ENCODE measurements at places on chromosomes 12 and 14.

DNA sequence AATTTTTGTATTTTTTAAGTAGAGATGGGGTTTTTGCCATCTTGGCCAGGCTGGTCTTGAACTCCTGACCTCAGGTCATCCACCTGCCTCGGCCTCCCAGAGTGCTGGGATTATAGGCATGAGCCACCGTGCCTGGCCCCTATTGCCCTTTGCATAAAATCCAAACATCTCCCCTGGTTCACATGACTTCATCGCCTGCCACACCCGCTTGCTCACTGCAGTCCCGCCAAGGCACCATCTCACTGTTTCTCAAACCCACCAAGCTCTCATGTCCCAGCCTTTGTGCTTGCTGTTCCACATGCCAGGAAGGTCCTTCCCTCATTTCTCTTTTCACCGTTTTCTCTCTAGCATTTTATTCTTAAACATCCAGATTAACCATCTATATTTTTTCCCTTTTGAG, 9.7 kb downstream of the RHOF start:
- DNase-seq, result no peak

DNA sequence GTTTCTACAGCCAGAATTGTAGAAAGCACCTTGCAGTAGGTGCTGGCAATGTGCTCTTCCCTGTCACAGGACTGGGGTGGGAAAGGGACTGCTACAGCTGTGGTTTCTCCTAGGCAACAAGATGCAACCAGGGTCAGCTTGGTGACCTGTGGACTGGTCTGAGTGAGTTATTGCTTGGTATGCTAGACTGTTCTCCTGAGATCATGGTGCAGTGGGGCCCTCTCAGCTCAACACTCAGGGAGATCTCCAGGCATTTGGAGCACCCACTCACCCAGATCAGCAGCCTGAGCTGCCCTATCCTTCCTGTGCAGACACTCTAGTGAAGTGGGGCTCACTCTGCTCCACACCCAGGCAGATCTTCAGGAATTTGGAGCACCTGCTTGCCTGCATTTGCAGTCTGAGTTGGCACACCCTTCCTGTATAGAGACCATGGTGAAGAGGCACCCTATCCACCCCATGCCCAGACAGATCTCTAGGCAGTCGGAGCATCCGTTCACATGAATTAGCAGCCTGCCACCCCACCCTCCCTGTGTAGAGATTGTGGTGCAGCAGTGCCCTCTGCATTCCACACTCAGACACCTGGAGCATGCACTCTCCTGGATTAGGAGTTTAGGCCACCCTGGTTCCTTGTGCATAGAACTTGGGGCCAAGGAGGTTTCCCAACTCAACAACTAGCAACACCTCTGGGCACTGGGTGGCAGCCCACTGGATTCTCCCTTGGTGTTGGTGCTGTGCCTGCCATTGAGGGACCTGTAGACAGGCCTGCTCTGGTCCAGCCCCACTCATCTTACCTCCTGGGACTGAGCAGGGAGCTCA, 3.8 kb upstream of the FAM186B start:
- DNase-seq, result no peak

- DNase-seq, result no peak
Measured at GRCh38 chr14:103735439-103735814, 19.8 kb downstream of the ZFYVE21 start.

DNA sequence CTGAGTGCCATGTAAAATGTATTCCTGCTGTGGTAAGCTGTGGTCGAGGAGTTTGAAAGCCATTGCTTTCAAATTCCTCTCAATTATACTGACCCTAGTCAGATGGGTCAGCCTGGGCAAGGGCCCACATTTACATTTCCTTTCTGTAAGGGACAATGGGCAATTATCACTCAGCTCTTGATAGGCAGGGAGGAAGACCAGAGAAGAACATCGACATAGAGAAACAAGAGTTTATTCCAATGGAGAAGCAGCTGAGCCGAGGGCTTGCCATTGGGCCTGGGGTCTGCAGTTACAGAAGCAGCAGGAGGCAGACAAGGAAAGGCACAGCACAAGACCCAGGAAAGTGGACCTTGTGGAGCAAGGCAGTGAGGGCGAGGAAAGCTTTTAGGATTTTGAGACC, 9.7 kb downstream of the NRIP2 start:
- no peak for DNase-seq

GRCh38 chr14:35878272-35879150, 52.4 kb downstream of the BRMS1L start:
- peak; percentile 86 for DNase-seq

Measured in M059J (cell line).